ENCODE measurements at places on chromosomes 16 and 17.

GRCh38 chr17:9974448-9975381 lies 69.6 kb upstream of the RCVRN start:
- DNase-seq: no peak

- no peak for DNase-seq
Measured at GRCh38 chr17:28279411-28279810, 39.6 kb upstream of the TMEM97 start.

GRCh38 chr17:67995570-67996263 lies 552 bp downstream of the C17orf58 start:
- no peak for DNase-seq

GRCh38 chr17:72183194-72183685 lies 62.4 kb downstream of the SOX9 start:
- DNase-seq: no peak

GRCh38 chr17:19904924-19905323 lies 37.2 kb upstream of the ULK2 start:
- DNase-seq: no peak

GRCh38 chr17:29148257-29148789 lies 31.9 kb downstream of the MYO18A start:
- no peak for DNase-seq

DNA sequence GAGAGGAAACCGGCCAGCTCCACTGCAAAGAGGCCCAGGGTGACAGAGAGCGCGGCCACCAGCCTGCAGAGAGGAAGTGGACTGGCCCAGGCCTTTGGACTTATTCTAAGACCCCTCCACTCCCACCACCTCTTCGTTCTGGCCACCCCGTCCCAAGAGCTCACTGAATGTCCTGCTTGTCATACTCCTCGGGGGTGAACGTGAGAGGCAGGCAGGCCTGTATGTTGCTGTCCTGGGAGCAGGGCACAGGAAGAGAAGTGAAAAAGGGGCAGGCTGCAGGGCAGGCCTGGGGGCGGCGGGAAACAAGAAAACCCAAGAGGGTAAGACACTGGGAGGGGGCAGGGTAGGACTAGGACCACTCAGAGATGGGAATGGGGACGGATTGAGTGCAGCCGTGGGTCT lies 384 bp downstream of the TMEM107 start:
- DNase-seq: no peak

DNA sequence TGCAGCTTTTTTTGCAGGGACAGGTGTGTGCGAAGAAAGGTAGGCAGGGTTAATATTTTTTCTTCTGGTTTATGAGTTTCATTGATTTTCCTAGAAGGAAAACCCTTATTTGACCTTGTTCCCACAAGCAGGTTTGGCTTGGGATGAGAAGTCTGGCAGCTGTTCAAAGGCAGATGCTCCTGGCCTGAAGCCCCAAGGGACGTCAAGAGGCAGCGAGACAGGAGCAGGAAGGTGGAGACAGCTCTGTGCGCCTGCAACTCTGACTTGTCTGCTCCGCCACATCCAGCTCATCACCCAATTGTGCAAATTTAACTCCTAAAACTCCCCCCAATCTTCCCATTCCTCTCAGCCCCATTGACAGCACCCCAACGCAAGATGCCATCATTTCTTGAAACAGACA lies 136.8 kb upstream of the XYLT1 start:
- DNase-seq: no peak

- DNase-seq: no peak
Measured at GRCh38 chr17:29384901-29385300, 5.3 kb upstream of the TAOK1 start.

- no peak for DNase-seq
Measured at GRCh38 chr17:4691686-4692085, 12.3 kb downstream of the PELP1 start.

- peak; percentile 66 for DNase-seq
Measured at GRCh38 chr17:59964482-59965328, at the start of gene RNFT1. TSS of gene RNFT1 (minus strand) at chr17:59964740. CDS start at chr17:59964663, 77 bp downstream.

GRCh38 chr16:85528528-85529387 lies 84.4 kb upstream of the GSE1 start:
- no peak for DNase-seq

DNA sequence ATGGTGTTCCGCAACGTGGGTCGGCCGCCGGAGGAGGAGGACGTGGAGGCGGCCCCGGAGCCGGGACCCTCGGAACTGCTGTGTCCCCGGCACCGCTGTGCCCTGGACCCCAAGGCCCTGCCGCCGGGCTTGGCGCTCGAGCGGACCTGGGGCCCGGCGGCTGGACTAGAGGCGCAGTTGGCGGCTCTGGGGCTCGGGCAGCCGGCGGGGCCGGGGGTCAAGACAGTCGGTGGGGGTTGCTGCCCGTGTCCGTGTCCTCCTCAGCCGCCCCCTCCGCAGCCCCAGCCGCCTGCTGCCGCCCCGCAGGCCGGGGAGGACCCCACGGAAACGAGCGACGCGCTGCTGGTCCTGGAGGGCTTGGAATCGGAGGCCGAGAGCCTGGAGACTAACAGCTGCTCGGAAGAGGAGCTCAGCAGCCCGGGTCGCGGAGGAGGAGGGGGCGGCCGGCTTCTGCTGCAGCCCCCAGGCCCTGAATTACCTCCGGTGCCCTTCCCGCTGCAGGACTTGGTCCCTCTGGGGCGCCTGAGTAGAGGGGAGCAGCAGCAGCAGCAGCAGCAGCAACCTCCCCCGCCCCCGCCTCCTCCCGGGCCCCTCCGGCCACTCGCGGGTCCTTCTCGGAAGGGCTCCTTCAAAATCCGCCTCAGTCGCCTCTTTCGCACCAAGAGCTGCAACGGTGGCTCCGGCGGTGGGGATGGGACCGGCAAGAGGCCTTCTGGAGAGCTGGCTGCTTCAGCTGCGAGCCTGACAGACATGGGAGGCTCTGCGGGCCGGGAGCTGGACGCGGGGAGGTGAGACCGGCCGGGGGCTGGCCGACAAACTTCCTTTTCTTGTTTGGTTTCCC lies 821 bp downstream of the SOCS7 start:
- DNase-seq: no peak

DNA sequence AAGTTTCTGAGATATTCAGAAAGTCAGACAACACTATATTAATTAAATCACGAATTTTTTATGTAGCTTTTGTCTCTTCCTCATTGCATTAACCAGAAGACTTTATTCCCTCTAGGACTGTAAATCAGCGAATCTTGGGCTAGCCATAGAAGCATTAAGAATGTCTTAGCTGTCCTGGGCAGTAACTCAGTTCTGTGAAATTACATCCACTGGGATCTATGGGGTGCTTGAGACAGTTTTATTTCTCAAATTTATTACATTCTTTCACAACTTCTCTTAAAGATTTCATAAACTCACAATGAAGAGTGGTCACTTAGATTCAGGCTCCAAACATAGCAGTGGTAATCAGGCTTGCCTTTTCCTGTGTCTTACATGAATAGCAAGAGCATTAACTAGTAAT lies 1153.4 kb downstream of the CDH8 start:
- DNase-seq: no peak

DNA sequence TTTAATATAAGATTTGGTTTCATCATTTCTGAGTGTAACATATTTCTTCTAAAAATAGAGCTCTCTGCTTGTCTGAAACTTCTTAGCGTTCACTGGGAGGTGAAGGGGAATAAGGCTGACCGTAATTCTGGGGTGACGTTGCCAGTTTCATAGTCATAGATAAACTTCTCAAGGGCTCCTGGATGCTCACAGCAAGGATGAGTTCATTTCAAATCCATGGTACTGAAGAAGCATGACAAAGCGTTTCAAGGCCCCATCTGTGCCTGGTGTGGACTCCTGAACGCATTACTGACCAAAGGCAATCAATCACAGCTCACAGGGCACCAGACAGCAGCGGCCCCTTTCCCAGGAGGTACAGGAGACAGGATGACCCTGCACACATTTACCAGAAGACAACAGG lies 12.0 kb upstream of the EVPL start:
- no peak for DNase-seq

GRCh38 chr16:88325976-88326375 lies 56.8 kb upstream of the ZNF469 start:
- DNase-seq: no peak

DNA sequence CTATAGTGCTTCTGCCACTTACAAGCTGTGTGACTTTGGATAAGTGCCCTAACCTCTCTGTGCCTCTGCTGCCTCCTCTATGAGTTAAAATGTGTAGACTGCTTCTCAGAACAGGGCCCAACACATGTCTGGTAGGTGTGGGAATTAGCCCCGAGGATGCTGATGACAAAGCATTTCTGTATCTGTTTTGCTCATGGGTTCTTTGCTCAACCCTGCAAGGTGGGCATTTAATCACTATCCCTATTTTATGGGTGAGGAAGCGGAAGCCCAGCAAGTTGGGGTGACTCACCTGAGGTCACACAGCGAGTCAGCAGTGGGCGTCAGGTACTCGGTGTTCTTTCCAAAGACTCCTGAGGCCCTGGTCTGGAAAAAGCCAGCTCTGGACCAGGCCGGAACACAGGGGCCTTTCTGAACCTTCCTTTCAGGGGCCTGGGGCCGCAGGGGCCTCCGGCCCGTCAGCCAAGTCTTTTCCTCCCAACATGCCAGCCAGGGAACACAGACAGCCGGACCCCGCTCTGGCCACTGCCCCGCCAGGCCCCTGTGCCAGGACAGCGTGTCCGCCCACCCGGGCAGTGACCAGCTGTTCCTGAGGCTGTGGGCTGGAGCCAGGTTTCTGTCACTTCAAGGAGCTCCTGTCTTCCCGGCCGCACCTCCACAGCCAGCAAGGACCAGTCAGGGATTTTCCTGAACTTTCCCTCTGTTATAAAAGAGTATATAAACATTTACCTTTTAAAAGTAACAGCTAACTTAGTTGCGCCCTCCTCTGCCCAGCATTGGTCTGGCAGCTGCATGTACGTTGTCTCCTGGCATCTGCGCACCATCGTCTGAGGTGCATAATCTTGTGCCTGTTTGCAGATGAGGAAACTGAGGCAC lies 62.5 kb downstream of the SREBF1 start:
- DNase-seq: no peak

GRCh38 chr16:67841198-67841815 lies 813 bp upstream of the THAP11 start:
- no peak for DNase-seq

DNA sequence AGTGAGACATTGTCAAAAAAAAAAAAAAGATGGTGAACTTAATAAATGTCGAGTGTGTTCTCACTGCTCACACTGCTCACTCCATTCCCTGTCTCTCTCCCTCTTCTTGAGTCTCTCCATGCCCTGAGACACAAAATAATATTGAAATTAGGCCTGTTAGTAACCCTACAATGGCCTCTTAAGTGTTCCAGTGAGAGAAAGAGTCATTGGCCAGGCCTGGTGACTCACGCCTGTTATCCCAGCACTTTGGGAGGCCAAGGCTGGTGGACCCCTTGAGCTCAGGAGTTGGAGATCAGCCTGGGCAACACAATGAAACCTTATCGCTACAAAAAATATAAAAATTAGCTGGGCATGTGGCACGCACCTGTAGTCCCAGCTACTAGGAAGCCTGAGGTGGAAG lies 16.2 kb upstream of the CSF3 start:
- no peak for DNase-seq

- DNase-seq: no peak
Measured at GRCh38 chr16:82874271-82874670, 247.5 kb downstream of the CDH13 start.

- DNase-seq: no peak
Measured at GRCh38 chr17:19327031-19327783, 35.3 kb downstream of the B9D1 start.
